Activated T-cell treated with anti-CD3 and anti-CD28 coated beads, Interleukin-2, amount 50 U/mL, for 72 hours (primary cell): ENCODE measurements at places on chromosomes 12 and 14.

GRCh38 chr14:94119071-94119470 lies 8.5 kb downstream of the IFI27 start:
- DNase-seq = no peak

DNA sequence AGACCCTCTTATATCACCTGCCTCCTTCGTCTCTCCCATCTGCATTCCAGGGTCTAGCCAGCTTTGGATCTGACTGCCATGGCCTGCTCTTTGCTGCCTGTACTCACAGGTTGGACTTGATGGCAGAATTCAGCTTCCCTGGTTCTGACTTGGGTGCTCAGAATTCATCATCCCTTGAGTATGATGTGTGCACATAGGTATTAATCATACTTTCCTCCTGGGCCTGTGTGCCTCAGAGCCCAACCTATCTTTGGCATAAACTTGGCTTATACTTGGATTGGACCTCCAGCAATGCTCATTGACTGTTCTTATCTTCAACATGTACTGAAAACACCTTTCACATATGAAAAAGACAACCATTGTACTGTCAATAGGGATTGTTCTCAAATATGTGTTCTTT lies 70.7 kb upstream of the LMNTD1 start:
- DNase-seq = no peak

DNA sequence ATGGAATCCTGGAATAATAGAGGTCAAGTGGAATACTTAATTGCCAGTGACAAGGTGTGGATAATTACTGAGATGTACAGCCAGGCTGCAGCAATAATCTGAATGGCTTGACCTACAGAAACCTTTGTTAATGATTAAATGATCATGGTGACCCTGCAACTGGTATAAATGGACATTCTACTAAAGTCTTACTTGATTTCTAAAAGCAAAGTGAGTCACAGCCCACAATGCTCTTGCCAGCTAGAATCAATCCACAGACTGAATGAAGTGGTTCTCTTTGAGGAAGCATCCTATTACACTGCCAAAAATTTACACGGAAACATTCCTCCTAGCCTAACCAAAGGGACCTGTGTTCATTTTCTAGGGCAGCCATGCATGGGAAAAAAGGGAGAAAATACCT lies 518.5 kb downstream of the SOX5 start:
- no peak for DNase-seq

- DNase-seq = no peak
Observed at GRCh38 chr12:33322519-33322918, 117.1 kb downstream of the SYT10 start.

DNA sequence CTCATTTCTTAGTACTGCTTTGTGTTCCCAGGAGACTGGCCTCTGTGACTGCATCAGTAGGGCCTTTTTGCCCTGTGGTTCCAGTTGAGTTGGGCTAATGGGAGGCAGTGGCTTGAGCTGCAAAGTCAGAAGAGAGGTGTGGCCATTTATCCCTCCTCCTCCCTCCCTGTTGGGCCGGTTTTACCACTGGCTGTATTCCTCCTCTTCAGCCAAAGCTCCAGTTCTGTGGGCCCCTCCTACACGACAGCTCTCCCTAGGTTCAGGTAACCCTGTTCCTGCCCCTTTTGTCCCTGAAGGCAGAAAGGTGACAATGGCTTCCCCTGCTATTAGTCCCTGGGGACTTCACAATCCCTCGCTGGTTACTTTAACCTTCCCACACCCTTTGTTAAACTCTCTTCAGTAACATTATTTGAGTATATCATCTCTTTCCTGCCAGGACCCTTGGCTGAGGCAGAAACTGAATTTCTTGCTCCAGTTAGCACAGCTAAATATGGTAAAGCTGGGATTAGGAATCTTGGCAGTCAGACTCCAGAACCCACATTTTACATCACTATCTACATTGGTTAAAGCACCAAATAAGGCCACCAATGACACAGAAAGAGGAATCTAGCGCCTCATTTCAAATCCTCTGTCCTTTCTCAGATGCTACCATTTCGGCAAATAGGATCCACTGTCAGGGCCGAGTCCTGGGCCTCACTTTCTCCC lies 121.9 kb upstream of the SLC35F4 start:
- no peak for DNase-seq

DNA sequence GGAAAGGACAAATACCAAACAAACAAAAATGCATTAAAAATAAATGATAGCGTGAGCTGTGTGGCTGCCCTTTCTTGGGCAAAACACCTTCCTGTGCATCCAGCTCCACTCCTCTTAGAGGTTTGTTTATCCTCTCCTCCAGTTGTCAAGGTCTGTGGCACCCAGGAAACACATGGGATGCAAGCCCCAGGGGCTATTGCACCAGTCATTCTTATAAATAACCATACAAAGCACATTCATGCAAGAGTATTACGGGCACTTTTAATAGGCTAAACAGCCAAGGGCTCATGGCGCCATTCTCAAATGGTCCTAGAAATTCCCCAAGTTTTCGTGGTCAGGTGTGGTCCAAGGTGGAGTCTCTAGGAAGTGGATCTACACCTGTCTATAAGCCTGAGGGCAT lies 257.0 kb downstream of the DPF3 start:
- no peak for DNase-seq

DNA sequence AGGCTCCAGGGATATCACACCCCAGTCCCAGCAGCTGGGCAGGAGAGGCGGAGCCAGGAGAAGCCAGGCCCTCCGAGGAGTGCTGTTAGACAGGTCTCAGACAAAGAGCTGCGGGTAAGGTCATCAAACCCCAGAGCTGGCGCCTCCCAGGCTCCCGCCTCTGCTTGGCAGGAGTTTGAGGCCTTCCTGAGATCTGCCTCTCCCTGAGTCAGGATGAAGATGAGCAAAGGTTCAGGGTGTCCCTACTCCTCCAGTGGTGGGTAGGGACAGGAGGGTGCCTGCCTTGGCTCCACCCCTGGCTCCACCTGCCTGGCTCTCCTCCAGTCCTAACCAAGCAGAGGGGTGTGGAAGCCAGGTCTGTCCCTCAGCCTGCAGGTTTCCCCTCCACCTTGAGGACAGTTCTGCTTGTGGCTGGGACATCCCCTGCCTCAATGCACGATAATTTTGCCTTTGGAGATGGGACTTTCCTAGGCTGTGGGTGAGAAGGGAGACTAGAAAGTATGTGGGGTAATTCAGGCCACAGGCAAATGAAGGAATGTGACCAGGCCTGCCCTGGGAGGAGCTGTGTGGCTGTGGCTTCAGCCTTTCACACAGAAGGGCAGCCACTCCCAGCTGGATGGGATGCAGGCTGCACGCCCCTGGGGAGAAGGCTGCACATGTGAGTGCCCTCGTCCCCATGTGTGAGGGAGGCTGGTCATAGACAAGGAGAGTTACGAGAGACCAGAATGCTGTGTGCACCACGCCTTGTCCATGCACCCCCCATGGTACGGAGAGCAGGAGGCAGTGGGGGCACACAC lies 2.2 kb downstream of the PLEKHG6 start:
- no peak for DNase-seq

- DNase-seq = no peak
Observed at GRCh38 chr12:41956353-41956752, 188.3 kb downstream of the GXYLT1 start.

- DNase-seq = no peak
Observed at GRCh38 chr14:74538411-74539391, 45.1 kb downstream of the ISCA2 start.

- DNase-seq = no peak
Observed at GRCh38 chr14:61281186-61281947, at the start of gene TMEM30B. TSS of gene TMEM30B (minus strand) at chr14:61281338. CDS start at chr14:61281147, 191 bp downstream.

GRCh38 chr12:106980944-106981343 lies 6.0 kb downstream of the MTERF2 start:
- DNase-seq = no peak

- no peak for DNase-seq
Observed at GRCh38 chr12:125038976-125039625, 26.1 kb upstream of the AACS start.

DNA sequence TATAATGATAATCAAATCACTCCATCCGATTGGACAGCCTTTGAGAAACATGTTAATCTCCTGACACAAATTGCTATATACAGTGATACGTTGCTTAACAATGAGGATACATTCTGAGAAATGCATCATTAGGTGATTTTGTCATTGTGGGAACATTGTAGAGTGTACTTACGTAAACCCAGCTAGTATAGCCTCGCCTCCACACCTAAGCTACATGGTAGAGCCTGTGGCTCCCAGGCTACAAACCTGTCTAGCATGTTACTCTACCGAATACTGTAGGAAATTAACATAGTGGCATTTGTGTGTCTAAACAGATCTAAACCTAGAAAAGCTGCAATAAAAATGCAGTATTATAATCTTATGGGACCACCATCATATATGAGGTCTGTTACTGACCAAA lies 128.6 kb upstream of the PWP1 start:
- no peak for DNase-seq

DNA sequence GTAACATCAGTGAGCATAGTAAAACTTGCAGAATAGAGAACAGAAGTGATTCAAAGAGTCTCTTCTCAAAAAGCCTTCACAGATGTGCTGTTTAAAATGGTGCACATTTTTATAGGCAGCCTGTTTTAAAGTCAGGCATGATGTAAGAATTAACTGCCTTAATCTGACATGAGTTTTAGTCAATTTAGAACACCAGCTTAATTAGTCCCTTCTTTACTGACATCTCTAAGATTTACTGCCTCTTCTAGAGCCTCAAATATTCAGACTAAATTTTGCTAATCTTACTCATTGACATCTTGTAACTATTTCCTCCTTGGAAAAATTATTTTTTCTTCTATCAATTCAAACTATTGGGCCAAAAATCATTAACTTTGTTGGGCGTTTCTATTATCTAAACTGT lies 782.5 kb downstream of the C12orf50 start:
- no peak for DNase-seq

DNA sequence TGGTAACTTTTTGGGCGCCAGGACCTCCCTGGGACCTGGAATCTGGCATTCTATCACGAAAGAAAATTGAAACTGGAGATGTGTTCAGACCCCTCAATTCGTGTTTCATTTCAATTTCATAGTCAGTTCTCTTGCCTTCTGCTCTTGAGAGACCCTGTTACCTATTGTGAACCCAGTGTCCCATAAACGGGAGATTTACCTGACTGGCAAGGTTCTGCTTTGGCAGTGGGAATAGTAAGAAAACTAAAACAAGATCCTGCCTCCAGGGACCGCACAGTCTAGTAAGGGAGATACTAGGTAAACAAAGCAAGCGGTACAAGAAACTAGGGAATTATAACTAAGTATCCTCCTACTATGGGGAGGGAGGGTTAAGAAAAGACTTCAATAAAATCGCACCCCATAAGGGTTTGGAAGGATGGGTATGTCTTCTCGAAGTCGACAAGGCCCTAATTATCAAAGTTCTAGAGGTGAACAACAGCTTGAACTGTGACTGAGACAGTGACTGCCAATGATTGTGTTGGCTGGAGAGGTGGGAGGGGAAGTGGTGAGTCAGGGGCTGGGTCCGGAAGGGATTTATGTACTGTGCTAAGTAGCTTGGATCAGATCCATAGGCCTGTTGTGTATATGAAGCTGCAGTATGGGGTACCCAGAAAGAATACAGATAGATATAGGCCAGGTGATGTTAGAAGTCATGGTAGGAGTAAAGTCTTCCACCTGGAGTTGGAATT lies 754 bp downstream of the ACSS3 start:
- DNase-seq = no peak

DNA sequence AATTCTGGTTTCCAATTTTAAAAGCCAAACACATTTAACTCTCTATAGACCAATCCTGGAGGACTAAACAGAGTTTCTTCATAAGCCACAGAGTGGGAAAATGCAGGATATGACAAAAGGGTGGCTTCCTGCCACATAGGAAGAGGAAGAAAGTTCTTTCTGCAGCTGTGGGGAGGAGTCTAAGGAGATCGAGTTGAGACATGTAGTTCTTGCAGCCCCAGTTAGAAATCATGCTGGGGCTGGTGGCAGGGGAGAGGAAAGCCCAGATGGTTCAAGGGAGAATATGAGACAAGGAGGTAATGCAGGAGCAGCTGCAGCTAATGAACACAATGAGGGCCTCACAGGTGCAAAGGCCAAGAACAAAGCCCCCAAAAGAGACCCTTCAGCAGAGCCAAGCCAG lies 85.0 kb upstream of the ARID2 start:
- DNase-seq = no peak

- no peak for DNase-seq
Observed at GRCh38 chr14:93891756-93892504, 35.2 kb upstream of the FAM181A start.

GRCh38 chr14:65810322-65810721 lies 397.8 kb downstream of the FUT8 start:
- DNase-seq = no peak

GRCh38 chr12:8914716-8915526 lies 612 bp downstream of the PHC1 start:
- peak; percentile 59 for DNase-seq

- DNase-seq = no peak
Observed at GRCh38 chr12:52877242-52877641, 27.6 kb downstream of the KRT8 start.

DNA sequence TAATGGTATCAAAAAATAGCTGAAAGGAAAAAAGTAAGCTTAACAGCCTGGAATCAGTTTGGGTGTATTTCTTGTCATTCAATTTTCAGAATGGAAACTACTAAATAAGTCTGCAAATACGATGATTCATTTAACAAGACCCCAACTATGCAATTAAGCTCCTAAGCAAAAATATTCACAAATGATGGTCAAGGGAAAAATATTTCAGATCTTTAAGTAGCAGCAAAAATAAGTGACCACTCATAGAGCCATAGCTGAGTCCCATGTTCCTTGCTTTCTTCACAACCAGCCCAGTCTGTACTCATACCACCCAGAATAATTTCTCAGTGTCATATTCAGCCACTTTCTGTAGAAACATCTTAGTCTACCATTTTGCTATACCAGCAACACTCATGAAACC lies 185.4 kb downstream of the PPM1H start:
- DNase-seq = no peak

DNA sequence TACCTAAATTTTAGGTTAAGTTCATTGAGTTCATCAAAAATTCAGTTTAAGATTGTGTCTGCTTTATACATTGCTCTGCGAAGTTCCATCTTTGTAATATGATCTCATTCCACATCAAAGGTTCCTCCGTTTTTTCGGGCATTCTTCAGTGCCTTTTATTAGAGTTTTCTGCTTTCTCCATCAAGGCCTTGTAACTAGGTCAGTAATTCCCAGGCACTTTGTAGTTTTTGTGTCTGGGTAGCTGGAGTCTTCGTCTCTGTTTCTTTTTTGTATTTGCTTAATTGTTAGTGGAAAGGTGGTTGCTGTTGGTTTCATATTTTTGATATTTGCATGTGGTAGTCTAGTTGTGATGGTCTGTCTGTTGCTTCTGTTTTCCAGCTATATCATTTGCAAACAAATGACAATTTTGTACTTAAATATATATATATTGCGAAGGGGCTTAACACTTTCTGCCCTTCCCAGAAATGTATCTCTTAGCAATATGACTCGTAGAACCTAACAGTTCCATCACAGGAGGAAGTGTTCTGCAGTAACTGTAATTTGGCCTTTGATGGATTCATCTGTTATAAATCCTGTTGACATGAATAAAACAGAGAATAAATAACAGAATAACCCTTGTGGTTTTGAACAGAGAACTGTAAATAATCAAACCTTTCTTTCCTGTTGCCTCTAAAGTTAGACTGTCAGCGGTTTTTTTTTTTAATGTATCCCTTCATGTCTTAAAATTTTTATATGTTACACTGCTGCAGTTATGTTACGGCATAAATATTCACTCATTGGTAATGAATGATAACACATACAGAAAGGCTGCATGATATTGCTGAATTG lies 88.4 kb upstream of the DYNC1H1 start:
- no peak for DNase-seq
